NCI-H774 (cell line): ENCODE measurements at places on chromosomes 2 and 18.
A peak's percentile ranks its signal among the peaks of the same experiment; 100 is the strongest.

DNA sequence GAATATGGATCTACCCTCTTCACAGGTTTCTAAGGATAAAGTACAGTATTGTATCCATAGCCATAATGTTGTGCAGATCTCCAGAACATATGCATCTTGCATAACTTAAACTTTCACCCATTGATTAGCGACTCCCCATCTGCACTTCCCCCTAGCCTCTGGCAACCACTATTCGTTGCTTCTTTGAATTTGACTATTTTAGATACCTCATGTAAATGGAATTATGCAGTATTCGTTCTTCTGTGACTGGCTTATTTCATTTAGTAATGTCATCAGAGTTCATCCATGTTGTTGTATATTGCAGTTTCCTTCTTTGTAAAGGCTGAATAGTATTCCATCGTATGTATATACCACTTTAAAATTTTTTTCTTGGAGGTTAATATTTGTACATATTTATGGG, 128.9 kb downstream of the SMAD7 start:
- no peak for DNase-seq

- no peak for DNase-seq
These were observed 178.7 kb downstream of the LCLAT1 start for GRCh38 chr2:30625701-30626100.

- DNase-seq = no peak
These were observed 373.0 kb downstream of the NRXN1 start for GRCh38 chr2:50658883-50659282.

GRCh38 chr2:179376881-179377280, 112.2 kb upstream of the SESTD1 start:
- DNase-seq = no peak

GRCh38 chr18:59957957-59958356, 58.2 kb downstream of the PMAIP1 start:
- DNase-seq = peak; percentile 86

DNA sequence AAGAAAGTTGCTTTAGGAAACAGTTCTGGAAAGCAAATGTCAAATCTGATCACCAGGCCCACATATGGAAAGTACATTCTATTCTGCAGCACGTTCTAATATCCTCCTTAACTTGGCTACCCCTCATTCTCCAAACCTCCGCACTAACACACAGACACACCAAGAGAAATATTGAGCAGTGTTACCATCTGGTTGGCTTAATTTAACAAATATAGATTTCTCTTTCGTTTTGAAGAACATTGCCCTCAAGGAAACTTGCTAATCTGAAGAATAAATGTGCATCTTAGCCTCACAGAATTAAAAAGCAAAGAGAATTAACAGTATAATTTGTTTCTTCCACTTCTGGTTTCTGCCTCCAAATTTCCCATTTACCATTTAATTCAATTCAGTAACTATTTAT, 72.8 kb upstream of the TTC39C start:
- no peak for DNase-seq

DNA sequence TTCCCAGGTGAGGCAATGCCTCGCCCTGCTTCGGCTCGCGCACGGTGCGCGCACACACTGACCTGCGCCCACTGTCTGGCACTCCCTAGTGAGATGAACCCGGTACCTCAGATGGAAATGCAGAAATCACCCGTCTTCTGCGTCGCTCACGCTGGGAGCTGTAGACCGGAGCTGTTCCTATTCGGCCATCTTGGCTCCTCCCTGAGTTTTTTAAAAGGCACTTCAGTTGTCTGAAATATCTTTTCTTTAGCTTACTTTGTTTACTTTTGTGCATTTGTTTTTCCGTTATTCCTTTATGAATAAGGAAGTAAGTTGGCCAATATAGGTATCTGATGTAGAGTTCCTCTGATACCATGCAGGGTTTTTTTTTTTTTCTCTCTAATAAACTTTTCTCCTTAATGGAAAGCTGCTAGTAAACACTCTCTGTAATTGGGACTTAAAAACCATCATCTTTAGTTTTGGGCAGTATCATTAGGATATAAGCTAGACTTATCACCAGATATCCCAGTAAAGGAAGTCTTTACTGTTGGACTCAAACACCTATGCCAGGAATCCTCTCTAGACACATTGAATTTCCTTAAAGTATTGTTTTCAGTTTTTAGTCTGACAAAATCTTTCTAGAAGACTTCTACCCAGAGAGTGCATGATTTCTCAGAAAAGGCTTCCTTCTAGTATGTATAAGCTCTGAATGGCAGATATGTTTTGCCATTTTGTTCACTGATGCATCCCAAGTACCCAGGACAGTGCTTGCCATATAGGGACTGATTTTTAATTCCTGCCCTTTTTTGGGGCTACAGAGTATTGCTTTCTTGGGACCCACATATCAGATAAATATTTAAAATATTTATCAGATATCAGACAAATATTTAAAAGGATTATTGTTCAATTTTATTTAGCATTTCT, 35.8 kb upstream of the DYSF start:
- no peak for DNase-seq

DNA sequence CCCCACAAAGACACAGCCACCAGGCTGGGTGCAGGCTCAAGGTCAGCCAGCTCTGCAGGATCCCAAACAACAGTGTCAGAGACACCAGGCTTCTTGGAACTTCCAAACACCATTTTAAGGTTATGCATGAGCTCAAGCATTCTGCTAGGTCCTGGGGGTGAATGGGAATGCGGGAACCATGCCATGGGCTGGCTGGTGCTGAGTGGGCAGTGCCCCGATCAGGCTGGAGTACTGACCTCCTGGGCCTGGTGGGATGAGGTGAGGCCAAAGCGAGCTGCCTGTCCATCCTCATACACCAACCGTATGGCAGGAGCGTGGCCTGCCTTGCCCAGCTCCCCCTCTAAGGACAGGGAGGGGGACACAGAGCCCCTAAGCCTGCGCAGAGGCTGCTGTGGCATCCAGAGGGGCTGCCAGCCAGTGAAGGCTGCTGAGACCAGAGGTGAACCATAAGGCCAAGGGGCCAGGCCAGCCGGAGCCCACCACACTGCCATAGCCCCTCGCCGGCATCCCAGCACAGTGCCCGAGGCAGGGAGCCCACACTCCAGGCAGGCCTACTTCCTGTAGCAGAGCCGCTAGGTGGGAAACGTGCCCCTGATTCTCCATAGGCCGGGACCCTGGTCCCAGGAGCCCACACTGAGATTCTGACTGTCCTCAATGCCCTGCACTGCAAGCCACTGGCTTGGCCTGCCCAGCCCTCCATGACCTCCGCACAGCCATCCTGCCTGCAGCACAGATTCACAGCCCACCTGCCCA, 135.0 kb downstream of the HDAC4 start:
- no peak for DNase-seq

DNA sequence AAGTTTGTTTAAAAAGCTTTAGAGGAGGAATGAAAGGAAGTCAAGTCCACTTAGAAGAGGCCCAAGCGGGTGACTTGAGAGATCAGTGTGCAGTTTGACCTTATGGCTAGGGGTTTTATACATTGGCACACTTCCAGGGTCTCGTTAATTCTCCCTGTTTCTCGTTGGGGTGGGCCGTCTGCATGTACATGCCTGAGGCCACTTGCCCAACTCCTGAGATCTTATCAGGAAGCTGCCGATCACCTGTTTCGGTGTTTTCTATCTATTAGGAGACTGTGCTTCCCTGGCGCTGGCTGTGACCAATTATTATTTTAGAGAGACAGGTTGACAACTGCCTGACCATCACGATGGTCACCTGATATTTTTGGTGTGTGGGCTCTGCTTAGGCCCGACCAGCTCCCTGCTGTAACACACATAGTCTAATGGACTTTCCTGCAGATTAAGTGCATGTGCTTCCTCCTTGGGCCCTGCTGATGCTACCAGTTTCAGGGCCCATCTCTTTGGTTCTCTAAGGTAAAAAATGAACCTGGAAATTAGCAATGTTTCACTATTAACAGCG, 31.0 kb upstream of the MSH6 start:
- no peak for DNase-seq

- DNase-seq = no peak
These were observed 186.4 kb downstream of the RNF152 start for GRCh38 chr18:61706276-61706915.

DNA sequence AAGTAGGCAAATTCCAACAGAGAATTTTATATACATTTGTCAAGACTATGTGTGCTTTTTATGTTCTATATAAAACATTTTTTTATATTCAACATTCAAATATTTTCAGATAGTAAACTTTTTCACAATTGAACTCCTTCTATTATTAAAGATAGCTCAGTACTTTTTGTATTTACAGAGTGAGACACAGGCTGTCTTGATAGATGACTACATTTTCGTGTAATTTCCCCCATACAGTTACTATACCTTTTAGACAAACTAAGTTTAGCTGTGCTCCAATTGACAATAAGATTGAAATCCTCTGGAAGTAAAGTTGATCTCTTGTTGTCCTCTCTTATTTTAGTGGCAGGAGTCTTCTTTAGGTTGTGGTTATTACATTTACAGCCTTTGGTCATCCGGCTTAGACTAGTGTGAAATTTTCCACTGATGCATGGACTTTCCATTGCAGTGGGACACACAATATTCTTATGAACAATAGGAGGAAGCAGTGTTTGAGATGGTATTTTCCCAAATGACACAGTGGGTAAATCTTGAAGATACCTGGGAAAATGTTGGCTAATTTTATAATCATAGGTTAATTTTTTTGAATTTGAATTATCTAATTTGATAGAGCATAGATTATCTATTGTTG, 21.0 kb downstream of the ZSWIM2 start:
- DNase-seq = no peak
